Right atrium auricular region (tissue), 2 donors: ENCODE measurements at places on chromosomes 4 and X.
A peak's percentile ranks its signal among the peaks of the same experiment; 100 is the strongest.

DNA sequence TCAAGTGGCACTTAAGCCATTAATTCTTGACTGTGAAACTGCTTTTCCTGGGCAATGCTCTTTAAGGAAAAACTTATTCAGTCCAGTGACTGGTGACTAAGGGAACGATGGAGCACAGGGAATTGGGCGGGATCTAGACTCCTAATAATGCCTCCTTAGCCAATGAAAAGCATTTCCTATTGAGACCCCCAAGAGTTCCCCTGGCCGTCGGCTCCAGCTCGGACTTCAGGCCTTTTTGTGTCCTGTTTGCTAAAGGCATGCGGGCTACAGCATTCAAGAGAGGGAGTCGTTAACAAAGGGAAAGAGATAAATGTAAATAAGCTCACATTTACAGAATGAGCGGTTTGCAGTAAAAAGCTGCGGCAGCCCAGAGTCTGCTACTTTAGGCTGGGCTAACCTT, at the start of gene LPAR4:
LPAR4 (plus strand) TSS at position 232 of the 400 bp plus-strand sequence. CDS start 7,150 bp downstream, outside the sequence.
- DNase-seq = no peak

GRCh38 chrX:150567645-150568319, 639 bp upstream of the MTM1 start:
- DNase-seq = no peak

- DNase-seq = no peak
These were observed 17.6 kb downstream of the TBL1X start for GRCh38 chrX:9482408-9482807.

DNA sequence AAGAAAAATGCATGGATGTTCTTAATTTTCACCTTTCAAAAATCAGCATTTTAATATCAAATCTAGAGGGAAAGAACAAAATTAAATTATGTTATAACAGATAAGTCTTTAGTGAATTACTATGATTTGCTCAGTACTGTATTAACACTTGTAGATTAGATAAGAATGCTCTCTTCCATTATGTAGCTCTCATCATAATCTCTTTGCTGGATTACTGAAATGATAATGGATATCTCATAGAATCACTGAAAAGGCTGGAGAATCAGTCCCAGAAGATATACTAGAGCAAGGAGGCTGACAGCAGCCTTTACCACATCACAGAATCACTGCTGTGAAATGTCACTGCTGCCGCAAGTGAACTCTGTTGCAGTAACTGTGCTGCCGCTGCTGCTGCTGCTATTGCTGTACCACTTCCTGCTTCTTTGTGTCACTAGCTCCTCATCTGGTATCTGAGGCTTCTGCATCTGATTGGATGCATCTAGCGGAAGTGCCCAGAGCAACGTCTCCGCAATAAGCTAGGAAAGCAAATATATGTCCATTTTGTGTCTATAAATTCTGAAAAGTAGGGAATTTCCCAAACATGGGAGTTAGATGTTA, 738.2 kb downstream of the ADGRL3 start:
- DNase-seq = no peak

GRCh38 chr4:81257021-81257420, 42.0 kb upstream of the PRKG2 start:
- DNase-seq = no peak

GRCh38 chr4:172751550-172751949, 417.1 kb upstream of the GALNT7 start:
- no peak for DNase-seq

- DNase-seq = no peak
These were observed 1.5 kb downstream of the CLCN3 start for GRCh38 chr4:169621731-169622492.

- DNase-seq = no peak
These were observed 83.8 kb downstream of the EGF start for GRCh38 chr4:109996526-109996925.

GRCh38 chrX:155056877-155057792, 13.8 kb downstream of the CMC4 start:
- peak; percentile 80 for DNase-seq

DNA sequence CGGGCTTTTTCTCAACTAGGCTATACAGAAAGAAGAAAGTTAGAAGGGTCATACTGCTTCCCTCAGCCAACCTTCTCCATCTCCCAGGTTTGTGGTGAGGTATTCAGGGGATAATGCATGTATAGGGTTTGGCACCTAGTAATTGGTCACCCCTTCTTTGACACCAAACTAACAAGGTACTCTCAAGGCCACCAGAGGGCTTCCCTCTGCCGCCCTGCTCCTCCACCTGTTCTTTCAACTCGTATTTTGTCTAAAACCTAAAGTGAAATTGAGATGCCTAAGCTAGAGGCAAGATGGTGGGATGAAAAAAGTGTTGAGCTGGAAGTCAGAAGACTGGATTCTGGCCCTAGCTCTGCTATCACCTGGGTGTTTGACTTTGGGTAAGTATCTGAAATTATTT, 22.0 kb downstream of the CT47C1 start:
- DNase-seq = no peak

GRCh38 chr4:74287164-74287563, 21.1 kb upstream of the EPGN start:
- no peak for DNase-seq

- DNase-seq = no peak
These were observed 822.9 kb downstream of the RAPGEF2 start for GRCh38 chr4:159925770-159926169.

- DNase-seq = no peak
These were observed 70.4 kb downstream of the ARAP2 start for GRCh38 chr4:36173905-36174304.

DNA sequence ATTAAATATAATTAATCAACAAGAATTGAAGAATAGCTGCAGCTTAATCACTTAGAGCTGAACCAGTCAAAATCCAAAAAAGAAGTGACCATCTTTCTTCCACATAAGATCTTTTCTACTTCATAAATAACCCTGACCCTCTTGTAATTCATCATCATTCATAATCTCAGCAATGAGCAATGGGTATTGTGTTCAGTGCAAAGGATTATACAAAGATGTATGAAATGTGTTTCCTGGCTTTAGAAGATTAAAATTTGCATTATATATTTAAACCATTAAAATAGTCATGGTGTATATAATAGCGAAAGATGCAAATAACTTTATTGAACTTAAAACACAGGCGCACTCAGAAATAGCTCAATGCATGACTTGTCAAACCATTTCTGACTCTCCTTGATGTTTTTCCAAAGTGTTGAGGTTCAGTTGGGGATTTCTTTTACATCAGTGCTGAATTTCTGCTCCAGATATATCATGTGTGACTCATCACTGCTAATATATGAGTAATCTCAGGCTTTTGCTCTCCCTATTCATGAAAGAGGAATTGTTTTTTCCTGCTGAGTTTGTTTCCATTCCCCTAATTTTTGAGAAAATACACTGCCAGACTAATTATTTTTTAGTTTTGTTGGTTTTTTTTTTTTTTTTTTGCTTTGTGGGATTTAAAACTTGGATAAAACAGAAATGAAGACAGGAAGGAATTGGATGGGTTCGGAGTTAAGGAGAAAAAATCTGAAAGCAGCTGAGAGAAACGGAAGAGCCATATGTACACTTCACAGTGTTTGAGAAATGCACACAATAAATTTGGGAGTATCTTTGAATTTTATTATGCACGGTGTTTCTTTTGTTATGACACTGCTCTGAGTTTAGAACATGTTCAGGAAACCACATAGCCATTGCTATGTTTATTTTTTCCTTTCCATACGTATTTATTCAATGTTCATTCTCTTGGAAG, 290.1 kb upstream of the PCDH7 start:
- no peak for DNase-seq

GRCh38 chrX:149207518-149207917, 297.6 kb downstream of the IDS start:
- no peak for DNase-seq

- DNase-seq = no peak
These were observed 512.5 kb upstream of the SLIT2 start for GRCh38 chr4:19739101-19739651.

- no peak for DNase-seq
These were observed 83.2 kb downstream of the TMEM131L start for GRCh38 chr4:153549405-153549804.

DNA sequence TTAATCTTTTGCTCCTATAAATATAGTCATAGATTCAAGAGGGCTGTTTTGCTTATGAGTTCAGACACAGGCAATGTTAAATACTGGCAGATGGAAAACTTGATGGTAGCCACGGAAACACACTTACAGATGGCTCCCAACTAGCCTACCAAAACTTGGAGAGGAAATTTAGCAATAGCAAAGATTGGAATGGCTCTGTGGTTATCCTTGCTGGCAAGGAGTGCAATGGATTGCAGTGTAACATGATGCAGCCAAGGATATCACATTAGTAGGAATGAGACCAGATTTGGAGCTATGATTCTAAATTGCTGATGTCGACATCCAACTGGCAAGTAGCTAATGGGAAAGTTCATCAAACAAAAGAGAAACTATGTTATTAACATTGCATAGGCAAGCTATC, 791.0 kb upstream of the DIAPH2 start:
- no peak for DNase-seq

- no peak for DNase-seq
These were observed 7.1 kb downstream of the GPRIN3 start for GRCh38 chr4:89300499-89300898.

- DNase-seq = peak; percentile 55
These were observed 98.1 kb downstream of the MGST2 start for GRCh38 chr4:139763672-139764071.

DNA sequence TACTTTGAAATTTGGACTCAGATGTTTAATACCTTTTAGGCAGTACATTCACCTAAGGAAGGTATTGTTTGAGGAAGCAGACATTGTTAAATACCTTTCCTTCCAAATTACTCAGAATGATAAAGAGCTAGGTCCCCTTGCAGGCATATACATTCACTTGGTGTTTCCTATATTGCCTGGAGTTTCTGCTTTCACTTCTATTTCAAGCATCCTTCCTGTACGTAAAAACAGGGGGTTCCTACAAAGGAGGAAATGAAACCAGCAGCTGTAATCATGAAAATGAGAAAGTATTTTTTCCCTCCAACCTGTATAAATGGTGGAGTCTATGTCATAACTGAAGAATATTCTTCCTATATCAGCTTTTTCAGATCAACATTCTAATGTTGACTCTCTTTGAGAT, 90.4 kb upstream of the RASGEF1B start:
- no peak for DNase-seq

DNA sequence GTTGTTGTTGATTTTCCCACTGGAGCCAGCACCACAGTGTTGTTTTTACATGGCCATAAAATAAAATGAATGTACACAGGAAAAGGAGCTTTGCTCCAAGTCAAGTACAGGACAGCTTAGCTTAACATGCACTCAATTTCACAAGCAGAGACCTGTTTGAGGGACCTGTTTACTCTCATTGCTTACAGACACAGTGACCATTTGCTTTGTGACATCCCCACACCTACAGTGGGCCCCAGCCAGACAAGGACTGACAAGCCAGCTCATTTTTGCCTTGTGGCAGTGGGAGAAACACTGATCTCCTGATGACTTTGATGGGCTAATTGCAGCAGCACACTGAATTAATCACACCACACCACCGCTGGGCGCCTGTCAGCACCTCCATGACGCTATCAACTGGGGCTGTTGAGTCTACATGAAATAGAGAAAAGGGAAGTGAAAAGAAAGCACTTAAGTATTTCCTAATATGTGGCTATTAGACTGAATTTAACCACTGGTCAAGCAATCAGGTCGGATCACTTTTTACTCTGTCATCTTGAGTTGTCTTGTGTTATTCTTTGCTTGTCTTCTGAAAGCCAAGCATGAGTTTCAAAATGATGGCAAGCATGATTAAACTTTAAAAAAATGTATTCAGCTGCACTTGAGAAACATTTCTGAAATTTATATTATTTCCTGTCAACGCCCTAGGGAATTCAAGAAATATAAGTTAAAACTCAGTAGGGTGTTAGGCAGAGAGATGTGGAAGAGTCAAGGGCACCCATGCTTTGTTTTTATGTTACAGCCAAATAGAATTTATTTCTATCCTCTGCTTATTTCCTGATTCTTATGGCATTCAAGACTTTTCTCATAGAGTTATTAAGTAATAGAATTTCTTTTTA, 557.7 kb downstream of the RAB28 start:
- no peak for DNase-seq

DNA sequence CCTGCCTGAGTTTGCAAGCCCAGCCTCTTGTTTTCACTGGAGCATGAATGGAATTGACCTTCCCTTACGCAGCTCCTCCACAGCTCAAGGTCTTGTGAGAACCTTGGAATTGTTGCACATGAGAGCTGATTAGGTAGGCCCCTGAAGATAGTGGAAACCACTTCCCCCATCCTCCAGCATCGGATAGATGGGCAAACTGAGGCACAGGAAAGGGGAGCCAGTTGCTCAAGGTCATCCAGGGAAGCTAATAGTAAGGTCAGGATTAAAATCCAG, 27.2 kb downstream of the PJA1 start:
- DNase-seq = no peak

DNA sequence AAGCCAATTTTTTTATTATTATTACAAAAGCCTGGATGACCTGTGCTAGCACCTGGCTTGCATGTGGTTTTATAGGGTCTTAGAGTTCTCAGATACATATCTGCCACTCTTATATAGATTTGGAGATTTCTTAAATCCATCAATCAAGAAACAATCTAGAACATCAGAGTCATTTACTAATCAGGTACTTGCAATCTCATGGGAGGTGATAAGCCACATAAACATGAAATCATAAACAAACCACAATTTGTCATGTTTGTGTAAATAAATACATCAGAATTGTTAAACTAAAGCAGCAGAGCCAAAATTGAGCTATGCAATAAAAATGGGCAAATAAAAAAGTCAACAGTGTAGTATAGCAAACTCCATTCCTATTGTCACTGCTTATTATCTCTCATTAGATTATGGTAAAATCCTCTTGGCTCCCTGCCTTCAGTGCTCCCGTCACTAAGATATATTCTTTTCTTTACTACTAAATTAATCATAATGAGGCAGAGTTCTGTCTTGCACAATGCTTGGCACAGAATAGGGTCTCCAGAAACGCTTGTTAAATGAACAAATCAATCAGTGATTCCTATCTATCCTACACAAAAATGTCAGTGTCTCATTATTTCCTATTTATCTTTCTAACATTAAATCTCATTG, 108.7 kb upstream of the TTC29 start:
- DNase-seq = no peak

DNA sequence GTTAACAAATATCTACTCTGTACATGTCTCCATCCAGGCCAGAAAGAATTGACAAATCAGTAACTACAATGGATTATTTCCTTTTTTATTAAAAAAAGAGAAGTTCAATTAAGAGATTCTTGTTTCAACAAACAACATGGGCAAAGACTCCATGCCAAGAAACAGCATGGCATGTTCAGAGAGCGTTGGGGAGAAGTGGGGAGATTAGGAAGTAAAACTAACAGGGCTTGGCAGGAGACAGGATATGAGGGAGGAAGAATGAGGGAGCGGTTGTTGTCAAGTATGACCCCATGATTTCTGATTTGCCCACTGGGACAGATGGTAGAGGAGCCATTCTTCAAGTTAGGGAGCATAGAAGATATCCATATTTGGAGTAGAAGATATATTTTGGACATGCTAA, 128.4 kb downstream of the RNF150 start:
- DNase-seq = no peak
